ENCODE measurements at places on chromosomes 3 and 15.

GRCh38 chr15:32656091-32656490 lies 14.6 kb downstream of the SCG5 start:
- DNase-seq, result no peak

DNA sequence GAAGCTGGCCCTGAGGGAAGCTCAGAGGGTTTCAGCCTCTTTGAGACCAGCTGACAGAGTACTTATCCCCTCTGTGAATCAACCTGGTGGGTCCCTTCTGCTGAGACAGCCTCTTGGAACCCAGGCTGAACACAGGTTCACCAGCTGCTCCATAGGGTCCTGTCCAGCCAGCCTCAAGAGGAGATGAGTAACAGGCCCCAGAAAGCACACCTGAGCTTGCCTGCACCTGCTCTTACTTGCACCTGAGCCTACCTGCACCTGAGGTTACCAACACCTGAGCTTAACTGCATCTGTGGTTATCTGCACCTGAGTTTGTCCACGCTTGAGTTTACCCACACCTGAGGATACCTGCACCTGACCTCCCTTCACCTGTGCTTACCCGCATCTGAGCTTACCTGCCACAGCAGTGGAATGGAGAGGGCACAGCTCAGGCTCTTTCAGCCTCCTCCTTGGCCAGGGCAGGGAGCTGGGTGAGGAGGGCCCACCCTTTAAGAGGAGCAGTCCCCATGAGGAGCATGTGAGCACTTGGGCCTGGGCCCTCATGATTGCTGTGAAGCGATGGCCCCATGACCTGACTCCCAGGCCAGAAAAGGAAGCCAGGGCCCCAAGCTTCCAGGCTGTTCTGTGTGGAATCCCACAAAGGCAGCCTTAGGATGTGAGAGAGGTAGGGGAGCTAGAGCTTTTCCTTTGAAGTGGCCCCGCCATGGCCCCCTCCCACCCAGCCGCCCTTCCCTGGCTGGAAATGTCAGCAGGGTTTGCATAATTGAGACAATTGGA lies at the start of gene TRPM1:
Gene TRPM1 (minus strand): TSS at position 464 of the 777 bp plus-strand sequence. CDS start 20,370 bp downstream, outside the sequence.
- no peak for DNase-seq

- peak; percentile 98 for DNase-seq
These were observed 500.9 kb downstream of the SOX2 start for GRCh38 chr3:182212479-182213076.

DNA sequence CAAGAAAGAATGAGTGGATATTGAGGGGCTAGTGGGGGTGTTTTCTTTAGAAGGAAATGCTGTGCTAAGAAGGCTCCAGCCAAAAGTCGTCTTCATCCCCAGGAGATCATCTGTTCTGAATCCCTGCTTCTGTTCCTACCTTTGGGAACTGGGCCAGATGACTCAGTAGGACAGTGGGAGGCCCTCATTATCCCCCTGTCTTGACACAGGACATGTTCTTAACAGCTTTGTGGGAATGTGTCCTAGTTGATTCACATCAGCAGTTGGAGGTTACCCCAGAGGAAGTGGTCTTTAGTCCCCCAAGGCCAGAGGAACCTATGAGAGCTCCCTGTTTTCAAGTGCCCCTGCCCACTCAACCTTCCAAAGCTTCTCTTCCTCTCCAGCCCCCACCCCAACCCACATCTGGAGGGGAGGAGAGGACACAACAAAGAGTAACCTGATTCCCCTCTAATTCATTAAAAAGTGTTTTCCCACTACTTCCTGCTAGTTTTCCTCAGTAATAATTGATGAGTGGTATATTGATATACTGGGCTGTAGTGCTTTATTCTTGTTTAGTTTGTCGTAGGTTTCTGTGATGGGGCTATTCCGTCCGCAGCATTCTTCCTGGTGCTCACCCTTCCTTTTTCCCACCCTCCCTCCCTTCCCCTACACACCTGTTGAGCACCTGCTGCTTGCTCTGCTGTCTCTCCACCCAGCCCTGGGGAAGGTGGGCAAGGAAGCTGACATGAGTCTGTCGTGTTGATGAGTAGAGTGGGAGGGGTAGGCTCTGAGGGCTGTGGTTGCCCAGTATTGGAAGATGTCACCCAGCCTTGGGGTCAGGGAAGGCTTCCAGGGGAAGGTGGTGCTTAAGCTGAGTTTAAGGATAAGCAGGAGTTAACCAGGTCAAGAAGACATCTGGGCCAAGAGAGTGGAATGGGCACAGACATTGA lies 9.3 kb downstream of the PXYLP1 start:
- peak; percentile 62 for DNase-seq

- DNase-seq, result peak; percentile 50
These were observed 511.9 kb downstream of the GBE1 start for GRCh38 chr3:81249540-81250029.

DNA sequence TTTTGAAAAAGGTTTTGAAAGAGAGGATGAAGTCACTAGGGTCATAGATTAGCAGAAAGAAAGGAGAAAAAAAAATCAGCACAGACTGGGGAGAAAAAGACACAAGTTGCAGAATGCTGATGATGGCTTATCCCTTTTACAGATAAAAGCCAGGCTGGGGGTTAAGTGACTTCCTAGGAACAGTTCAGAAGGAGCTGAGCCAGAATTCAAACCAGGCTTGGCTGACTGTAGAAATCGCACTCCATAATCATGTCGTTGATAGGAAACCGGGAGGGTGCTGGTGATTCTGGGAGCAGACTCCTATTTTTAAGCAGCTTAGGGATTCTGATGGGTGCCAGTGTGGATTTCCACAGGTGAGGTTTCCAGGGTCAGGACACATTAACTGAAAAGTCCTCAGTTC lies 159.5 kb upstream of the BHLHE40 start:
- DNase-seq, result no peak

DNA sequence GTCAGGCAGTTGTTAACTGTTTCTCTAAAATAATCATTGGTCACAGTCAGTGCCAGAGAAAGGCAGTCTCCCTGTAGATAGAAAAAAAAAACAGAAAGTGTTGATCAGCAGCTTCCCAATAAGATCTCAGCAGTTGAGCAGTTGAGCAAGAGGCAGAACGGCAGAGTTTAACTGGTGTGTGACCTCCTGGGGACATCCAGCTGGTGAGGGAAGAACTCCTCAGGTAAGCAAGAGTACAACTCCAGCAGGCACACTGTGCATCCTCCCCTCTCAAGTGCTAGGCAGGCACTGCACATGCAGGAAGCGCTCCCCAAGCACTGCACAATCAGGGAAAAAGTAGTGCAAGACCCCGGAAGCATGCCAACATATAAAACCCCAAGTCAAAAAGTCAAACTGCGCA lies 1287.2 kb downstream of the NSUN3 start:
- DNase-seq, result no peak

DNA sequence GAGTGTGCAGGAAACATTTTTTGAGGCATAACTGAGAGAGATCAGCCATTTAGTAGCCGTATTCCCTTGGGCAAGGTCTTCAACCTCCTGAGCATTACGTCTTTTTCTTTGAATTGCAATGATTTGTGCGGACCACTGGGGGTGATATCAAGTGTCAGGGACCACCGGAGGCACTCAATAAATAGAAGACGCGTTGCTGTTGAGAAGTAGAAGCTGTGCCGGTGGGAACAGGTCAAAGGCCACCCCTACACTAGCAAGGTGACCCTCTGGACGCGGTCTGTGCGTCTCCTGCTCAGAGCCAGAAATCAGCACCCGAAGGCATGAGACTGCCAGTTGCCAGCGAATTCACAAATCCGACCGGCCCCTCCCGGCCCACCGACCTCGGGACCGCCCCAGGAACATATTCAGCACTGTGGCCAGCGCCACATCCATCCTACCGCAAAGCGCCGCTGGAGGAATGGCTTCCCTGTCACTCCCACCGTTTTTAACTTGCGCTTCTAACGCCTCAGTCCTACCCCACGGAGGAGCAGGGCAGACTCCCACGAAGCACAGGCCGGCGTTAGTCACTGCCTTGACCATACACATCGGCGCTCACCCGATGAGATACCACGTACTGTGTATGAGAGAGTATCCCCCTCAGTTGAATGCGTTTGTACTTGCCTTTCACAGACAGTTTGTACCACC lies 1.4 kb upstream of the GHSR start:
- DNase-seq, result no peak

- DNase-seq, result no peak
These were observed 3.0 kb downstream of the PLA1A start for GRCh38 chr3:119600732-119601131.

DNA sequence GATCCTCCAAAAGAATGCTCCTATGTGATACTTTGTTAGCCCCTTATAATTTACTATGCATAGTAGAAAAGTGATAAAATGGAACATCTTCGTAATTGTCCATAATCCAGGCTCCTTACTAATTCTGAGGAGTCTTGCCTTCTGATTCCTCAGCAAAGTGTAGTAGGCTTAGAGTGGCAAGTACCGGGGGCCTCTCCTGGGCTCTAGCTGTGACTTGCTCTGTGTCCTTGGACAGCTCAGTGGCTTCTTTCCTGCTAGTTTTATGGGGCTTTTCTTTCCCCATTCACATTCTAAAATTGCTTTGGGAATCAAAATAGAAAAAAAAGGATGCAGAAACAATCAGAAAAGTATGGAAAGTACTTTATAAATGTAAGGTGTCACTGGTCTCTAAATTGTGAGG lies 211.0 kb downstream of the RORA start:
- DNase-seq, result no peak

- DNase-seq, result no peak
These were observed 123.2 kb downstream of the RTP4 start for GRCh38 chr3:187491371-187491770.

DNA sequence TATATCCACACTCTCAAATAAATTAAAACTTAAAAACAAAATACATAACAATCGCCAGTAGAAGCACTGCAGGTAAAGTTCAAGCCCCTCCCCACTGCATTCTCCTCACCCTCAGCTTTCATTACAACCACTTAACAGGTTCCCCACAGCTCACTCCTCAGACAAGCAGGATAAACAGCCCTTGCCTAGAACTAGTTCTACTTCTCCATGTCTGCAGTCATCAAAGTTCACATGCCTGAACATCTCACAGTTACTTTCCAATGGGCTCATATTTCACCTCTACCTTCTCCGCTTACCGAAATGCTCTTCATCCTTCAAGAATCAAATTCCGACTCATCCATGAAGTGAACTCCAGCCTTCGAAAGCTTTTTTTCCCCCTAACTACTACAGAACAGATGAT lies 4.1 kb downstream of the YEATS2 start:
- DNase-seq, result no peak

DNA sequence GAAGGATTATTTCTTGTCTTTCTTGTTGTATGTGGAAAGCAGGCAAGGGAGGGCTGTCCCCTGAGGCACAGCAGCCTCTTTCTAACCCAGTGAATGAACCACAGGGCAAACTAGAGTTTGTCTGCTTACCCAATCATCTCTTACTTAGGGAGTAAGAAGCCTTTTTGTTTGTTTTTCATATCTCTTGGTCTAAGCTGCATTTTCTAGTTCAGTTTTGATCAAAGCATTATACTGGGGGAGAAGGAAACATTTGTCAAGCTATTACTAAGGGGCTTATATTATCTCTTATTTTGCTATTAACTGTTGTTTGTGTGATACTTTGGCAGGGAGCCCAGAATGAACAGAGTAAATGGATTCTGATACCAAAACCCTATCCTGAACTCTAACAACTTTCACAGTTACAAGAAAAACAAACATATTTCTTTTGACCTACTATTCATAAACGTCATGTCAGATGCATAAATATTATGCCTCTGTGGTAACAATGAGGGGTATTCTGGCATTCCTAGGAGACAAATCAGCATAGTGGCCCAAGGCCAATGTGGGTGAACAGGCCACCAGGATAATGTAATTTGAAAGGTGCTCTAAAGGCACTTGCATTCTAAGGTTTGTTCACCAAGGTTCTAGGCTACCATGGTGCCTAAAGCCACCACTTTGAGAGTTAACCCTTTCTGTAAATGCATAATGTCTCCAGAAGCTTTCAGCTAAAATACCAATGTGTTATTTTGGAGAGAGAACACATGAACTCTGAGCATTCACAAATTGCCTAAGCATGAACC lies 271.6 kb upstream of the ZPLD1 start:
- peak; percentile 57 for DNase-seq

GRCh38 chr3:18027161-18027939 lies 284.9 kb upstream of the TBC1D5 start:
- DNase-seq, result no peak

DNA sequence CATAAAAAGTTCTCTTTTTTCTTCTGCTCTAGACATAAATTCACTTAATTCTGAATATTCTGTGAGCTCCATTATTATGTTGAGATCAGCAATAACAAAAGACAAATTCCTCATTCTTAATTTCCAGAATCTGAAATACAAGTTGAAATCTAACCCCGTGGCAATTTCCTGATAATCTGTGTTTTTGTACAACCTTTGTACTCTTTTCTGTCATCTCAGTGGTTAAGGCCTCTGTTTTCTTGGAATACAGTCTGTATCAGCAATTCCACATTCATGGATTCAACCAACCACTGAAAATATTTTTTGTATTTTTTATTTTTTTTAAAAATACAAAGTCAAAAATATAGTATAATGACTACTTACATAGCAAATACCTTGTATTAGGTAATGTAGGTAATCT lies 8.7 kb downstream of the CCR8 start:
- DNase-seq, result no peak

All from COR-L47 (cell line).